Camera-type eye (tissue), 1 donor: ENCODE measurements at places on chromosomes 3 and 15. TPM values are rescaled to one million over a fixed set of nuclear protein-coding genes. Genes with fewer than 3 reads are reported as not detected.

Gene DLL4
- 49.5 TPM for total RNA-seq

Gene FSIP1
- 4.3 TPM for total RNA-seq

Gene IVD
- 80.4 TPM for total RNA-seq

Gene VEPH1
- 10.5 TPM for total RNA-seq

Gene TMIE
- total RNA-seq, result 3.0 TPM

Gene ISY1
- 24.4 TPM for total RNA-seq

Gene NR1I2
- 0.38 TPM for total RNA-seq

Gene B3GALNT1
- 67.7 TPM for total RNA-seq
